Thymus (tissue), 14 donors: ENCODE measurements at places on chromosomes 11 and 22. TPM values are rescaled to one million over a fixed set of nuclear protein-coding genes. Genes with fewer than 3 reads are reported as not detected.

The RTN4R gene
- polyA plus RNA-seq: 1.5 TPM

- no peak overlapping the region for H3K4me3 ChIP-seq
- H3K36me3 ChIP-seq: no peaks in the 10 kb centered on the region
- DNase-seq: no peak
- H3K4me1 ChIP-seq: peaks cover 10% of the 10 kb centered on the region
Observed at GRCh38 chr22:18065256-18065655, 12.5 kb upstream of the PEX26 start.

The MRGPRF gene
- 4.7 TPM for polyA plus RNA-seq

GRCh38 chr11:115919341-115920091 lies 415.3 kb upstream of the CADM1 start:
- H3K36me3 ChIP-seq: no peaks in the 10 kb centered on the region
- no peak overlapping the region for H3K4me3 ChIP-seq
- H3K4me1 ChIP-seq: no peaks in the 10 kb centered on the region
- H3K27ac ChIP-seq: no peak overlapping the region
- no peak for DNase-seq

The ROBO4 gene
- polyA plus RNA-seq: 3.7 TPM

DNA sequence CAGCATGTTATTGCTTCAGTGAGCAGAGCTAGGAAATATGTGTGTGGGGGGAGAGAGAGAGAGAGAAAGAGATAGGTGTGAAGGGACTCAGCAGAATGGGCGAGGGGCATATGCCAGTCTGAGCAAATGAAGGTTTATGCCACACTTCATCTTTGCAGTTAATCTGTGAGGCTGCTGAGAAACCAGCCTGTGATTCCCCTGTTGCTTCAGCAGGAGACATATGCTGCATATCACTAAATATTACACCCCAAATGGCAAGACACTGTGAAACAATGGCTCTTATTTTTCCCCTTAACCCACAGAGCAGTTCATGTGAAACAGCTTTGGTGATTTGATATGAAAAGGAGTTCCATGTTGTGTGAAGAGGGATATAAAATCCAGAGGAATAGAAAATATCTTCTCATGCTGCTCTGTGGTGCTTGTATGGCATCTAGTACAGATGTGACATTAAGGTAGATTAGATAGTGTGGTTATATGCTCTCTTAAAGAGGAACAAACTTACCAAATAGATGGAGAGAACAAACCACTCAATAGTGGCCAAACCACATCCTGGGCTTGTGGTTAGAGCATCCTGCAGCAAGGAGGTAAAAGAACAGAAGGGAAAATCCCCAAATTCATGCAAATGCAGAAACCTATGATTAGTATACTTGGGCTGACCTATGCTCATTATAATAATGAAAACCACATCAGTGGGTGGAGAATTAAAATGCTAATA lies 864.2 kb downstream of the FAM181B start:
- no peak overlapping the region for H3K4me3 ChIP-seq
- no peaks in the 10 kb centered on the region for H3K27me3 ChIP-seq
- H3K27ac ChIP-seq: peak overlapping the region; percentile 52
- H3K36me3 ChIP-seq: no peaks in the 10 kb centered on the region

- H3K36me3 ChIP-seq: peaks cover 88% of the 10 kb centered on the region
- no peak overlapping the region for H3K4me3 ChIP-seq
- H3K27ac ChIP-seq: peak overlapping the region; percentile 14
- H3K27me3 ChIP-seq: no peaks in the 10 kb centered on the region
Observed at GRCh38 chr11:128493570-128493965, 93.8 kb downstream of the ETS1 start.

DNA sequence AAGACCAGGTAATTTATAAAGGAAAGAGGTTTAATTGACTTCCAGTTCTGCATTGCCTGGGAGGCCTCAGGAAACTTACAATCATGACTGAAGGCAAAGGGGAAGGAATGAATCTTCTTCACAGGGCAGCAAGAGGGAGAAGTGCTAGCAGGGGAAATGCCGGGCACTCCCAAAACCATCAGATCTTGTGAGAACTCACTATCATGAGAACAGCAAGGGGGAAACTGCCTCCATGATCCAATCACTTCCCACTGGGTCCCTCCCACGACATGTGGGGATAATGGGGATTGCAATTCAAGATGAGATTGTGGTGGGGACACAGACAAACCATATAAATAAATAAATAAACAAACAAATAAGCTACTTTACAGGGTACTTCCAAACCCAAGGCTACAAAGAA lies 28.8 kb upstream of the EXPH5 start:
- H3K27ac ChIP-seq: no peak overlapping the region
- H3K4me1 ChIP-seq: no peaks in the 10 kb centered on the region
- H3K4me3 ChIP-seq: no peak overlapping the region

The MYRF gene
- 0.62 TPM for polyA plus RNA-seq

GRCh38 chr22:44155115-44155514 lies 25.6 kb upstream of the PARVG start:
- H3K27me3 ChIP-seq: no peaks in the 10 kb centered on the region
- H3K4me1 ChIP-seq: peaks cover 1% of the 10 kb centered on the region
- H3K27ac ChIP-seq: no peak overlapping the region
- H3K36me3 ChIP-seq: no peaks in the 10 kb centered on the region

GRCh38 chr11:124307093-124307492 lies 6.7 kb downstream of the OR8D1 start:
- no peaks in the 10 kb centered on the region for H3K27me3 ChIP-seq
- H3K36me3 ChIP-seq: no peaks in the 10 kb centered on the region
- no peak for DNase-seq
- no peak overlapping the region for H3K27ac ChIP-seq
- H3K4me3 ChIP-seq: no peak overlapping the region
- no peaks in the 10 kb centered on the region for H3K4me1 ChIP-seq

GRCh38 chr22:42066937-42067336 lies 3.7 kb downstream of the NAGA start:
- H3K4me3 ChIP-seq: no peak overlapping the region
- H3K36me3 ChIP-seq: peaks cover 13% of the 10 kb centered on the region
- peaks cover 19% of the 10 kb centered on the region for H3K4me1 ChIP-seq

The A4GALT gene
- 20.9 TPM for polyA plus RNA-seq

The ALDH3B2 gene
- polyA plus RNA-seq: 11.1 TPM

The SLC37A2 gene
- 3.0 TPM for polyA plus RNA-seq

GRCh38 chr11:113203141-113203753 lies 111.1 kb upstream of the TTC12 start:
- no peaks in the 10 kb centered on the region for H3K4me1 ChIP-seq
- H3K4me3 ChIP-seq: no peak overlapping the region
- H3K27ac ChIP-seq: no peak overlapping the region

The KREMEN1 gene
- polyA plus RNA-seq: 14.2 TPM

- DNase-seq: no peak
- no peaks in the 10 kb centered on the region for H3K36me3 ChIP-seq
- no peak overlapping the region for H3K4me3 ChIP-seq
- no peaks in the 10 kb centered on the region for H3K4me1 ChIP-seq
- no peak overlapping the region for H3K27ac ChIP-seq
Observed at GRCh38 chr11:43234881-43235280, 76.9 kb upstream of the API5 start.

The MMP13 gene
- polyA plus RNA-seq: 0.75 TPM

DNA sequence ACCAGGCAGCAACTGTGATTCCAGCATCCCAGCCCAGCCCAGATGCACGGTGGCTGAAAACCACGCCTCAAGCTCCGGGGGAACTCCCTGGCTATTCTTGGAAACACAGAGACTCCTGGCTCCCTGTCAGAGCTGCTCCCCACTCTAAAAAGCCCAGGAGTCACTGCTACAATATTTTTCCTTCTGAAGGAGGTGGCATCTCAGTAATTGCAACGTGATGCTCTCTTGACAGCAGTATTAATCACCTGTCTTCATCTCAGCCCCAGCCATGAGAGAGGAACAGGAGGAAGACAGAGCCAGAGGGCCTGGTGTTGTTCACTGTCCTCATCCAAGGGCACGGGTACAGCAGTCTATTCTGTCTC lies 26.9 kb downstream of the DRD2 start:
- DNase-seq: no peak
- H3K4me1 ChIP-seq: no peaks in the 10 kb centered on the region
- no peak overlapping the region for H3K4me3 ChIP-seq
- no peaks in the 10 kb centered on the region for H3K36me3 ChIP-seq
- no peaks in the 10 kb centered on the region for H3K27me3 ChIP-seq
